ENCODE measurements at places on chromosomes 1 and 21.
A peak's percentile ranks its signal among the peaks of the same experiment; 100 is the strongest.

DNA sequence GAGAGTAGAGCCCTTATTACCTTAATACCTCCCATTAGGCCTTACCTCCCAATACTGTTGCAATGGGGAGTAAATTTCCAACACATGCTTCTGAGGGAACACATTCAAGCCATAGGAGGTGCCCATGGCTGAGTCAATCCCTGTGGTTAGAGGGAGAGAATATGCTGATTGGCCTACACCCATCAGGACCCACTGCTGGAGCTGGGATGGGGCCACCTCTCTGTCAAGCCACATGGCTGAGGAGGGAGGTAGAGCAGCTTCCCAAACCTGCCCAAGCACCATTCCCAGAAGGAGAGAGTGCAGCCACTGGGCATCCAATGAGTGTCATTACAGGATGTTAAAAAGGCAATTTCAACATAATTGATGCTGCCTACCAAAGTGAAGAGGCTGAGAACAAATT, 228.1 kb downstream of the C1orf94 start:
- DNase-seq: no peak

DNA sequence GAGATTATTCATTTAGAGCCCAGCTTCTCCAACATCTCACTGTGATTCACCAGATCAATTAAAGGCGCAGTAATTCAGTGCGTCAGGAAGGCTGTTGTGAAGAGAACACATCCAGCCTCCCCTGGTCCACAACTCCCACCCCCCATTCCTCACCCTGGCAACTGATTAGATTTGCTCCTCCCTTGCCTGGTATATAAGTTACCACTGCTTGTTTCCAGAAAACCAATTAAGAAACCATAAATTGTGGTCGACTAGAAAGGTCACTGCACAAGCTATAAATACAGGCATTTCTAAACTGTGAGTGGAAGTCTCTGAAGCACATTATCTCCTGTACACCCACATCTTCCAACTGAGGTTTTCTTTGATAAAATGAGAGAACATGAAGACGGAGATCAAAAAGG, 41.9 kb downstream of the FAM163A start:
- no peak for DNase-seq

- DNase-seq: peak; percentile 92
Measured at GRCh38 chr21:39313571-39314142, at the start of gene BRWD1. Gene BRWD1 (minus strand): TSS chr21:39313632. CDS start chr21:39313491, 141 bp downstream.

- DNase-seq: peak; percentile 76
Measured at GRCh38 chr1:43452789-43453441, 816 bp downstream of the HYI start.

GRCh38 chr1:161511018-161511755, 5.9 kb downstream of the FCGR2A start:
- no peak for DNase-seq

GRCh38 chr1:3350506-3351261, 103.8 kb upstream of the ARHGEF16 start:
- DNase-seq: no peak

GRCh38 chr1:1202831-1203560, 3.4 kb downstream of the TNFRSF18 start:
- DNase-seq: no peak

DNA sequence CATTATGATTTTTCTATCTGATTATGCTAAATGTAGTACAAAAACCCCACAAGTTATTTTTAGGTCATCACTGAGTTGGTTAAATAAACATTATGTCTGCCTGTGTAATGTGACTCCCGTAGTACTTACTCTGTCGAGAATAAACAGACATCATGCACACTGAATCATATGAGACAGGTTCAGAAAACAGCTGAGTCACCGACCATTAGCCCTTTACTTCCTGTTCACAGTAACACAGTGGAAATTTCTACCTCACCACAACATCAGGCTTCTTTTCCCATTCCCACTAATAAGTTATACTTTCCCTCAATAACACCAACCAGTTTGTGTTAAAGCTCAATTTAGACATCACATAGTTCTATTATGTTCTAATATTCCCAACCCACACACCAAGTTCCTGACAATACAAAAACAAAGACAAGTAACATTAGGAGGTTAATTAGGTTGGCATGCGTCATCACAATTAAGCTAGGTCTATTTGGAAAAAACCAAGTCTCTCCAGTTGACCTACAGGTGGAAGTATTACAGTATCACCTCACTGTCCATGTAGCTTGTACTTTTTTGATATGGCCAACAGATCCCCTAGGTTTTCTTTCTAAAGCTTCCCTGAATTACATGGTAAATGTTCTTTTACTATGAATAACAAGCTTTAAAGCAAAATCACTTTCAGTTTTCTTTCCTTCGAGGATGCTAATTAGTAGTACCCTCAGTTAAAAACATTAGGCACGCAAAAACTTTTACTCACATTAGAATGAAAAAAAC, 154.2 kb downstream of the EIF4G3 start:
- DNase-seq: peak; percentile 96

DNA sequence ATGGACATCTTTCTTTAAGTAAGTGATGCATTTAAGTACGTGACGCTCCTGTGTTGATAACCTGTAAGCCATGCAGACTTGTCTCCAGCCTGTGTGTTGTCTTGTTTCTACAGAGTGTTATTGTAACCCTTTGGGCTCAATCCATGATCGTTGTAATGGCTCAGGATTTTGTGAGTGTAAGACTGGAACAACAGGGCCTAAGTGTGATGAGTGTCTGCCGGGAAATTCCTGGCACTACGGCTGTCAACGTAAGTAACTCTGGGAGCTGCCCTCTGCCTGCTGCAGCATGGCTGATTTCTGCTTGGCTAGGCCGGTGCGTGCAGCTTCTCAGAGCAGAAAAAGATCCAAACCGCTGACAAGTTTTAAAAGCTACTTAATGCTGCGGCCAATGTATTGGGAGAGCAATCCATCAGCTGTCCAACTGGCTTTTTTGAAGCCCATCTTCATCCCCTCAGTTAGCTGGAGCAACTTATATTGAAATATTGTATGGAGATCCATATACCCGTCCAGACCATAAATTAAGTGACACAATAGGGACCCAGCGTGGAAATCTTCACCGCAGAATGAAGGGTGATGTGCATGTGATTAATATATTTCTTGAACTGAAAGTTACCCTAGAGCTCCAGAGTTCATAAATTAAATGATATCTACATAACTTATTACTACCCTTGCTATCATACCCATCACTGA, 295.9 kb downstream of the NTNG1 start:
- no peak for DNase-seq

- no peak for DNase-seq
Measured at GRCh38 chr1:175206687-175207086, 14.1 kb upstream of the KIAA0040 start.

DNA sequence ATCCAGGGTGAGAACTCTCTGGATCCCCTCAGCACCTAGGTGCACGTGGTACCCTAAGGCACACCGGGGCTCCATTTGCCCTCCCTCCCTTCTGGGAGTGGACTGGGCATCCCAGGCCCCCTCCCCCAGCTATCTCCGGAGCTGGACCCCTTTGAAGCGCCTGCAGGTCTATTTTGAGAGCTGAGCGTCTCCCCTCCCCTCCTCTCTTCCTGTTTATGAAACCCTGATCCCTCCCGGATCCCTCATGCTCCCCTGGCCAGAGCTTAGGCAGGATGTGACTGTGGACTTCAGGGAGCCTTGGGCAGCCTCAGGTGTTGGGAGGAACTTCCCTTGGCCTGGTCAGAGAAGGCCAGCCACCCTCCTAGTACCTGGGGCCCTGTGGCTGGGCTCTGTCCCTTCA, 10.2 kb downstream of the RPS6KA1 start:
- no peak for DNase-seq

- no peak for DNase-seq
Measured at GRCh38 chr1:228979325-228979699, 244.0 kb downstream of the RHOU start.

DNA sequence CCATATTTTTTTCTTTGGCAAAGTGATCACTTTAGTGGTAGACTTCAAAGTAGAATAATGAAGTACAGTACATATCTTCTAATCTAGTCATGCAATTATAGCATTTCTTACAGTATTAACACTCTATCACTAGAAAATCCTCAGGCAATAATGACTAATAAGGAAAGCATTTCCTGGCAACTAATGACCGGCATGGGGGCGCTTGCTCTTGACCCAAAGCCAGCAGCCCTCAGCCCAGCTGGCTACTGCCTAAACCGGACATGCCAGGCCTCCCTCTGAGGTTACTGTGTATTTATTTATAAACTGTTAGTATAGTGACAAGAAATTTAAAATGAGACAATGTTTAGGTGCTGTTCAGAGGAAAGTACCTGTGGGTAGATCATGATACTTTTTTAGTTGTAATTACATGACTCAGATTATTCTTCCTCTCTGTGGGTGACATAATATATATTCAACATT, 633.8 kb downstream of the PTPRC start:
- peak; percentile 93 for DNase-seq

- DNase-seq: peak; percentile 71
Measured at GRCh38 chr1:51417496-51418383, 87.4 kb upstream of the TTC39A start.

DNA sequence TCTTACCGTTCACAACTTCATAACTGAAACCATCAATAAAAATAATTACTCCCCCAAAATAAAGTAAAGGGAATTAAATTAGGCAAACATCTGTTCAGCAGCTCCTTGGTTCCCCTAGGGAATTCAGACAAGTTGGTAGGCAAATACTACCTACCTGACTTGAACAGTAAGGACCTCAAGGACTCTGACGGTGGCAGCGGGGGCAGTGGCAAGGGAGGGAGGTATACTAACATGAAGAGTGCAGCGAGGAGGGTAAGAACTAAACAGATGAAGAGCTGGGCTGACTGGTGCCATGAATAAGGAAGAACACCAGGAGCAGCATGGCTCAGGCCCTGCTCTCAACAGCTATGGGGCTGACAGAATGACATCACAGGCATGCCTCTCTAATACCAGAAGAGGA, 33.1 kb downstream of the MTOR start:
- DNase-seq: no peak

DNA sequence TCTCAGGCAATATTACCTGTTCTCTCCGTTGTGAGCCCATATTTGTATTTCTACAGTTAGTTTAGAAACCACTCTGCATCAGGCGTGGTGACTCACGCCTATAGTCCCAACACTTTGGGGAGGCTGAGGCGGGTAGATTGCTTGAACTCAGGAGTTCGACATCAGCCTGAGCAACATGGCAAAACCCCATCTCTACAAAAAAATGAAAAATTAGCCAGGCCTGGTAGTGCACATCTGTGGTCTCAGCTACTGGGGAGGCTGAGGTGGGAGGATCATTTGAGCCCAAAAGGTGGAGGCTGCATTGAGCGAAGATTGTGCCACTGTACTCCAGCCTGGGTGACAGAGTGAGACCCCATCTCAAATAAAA, 19.7 kb upstream of the ID3 start:
- DNase-seq: no peak

DNA sequence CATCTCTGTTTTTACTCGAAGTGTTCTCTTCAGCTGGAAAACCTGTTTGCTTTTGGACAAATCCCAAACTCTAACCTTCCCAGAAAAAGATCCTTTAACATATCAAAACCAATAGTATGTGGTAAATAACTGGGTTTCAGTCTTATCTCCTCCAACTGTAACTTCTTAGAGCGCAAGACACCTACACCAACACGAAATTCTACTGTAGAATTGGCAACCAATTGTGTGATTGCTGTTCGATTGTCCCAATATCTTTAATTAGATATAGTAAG, 5.8 kb upstream of the MPZL1 start:
- no peak for DNase-seq

GRCh38 chr1:65021795-65022194, 55.4 kb upstream of the JAK1 start:
- no peak for DNase-seq

DNA sequence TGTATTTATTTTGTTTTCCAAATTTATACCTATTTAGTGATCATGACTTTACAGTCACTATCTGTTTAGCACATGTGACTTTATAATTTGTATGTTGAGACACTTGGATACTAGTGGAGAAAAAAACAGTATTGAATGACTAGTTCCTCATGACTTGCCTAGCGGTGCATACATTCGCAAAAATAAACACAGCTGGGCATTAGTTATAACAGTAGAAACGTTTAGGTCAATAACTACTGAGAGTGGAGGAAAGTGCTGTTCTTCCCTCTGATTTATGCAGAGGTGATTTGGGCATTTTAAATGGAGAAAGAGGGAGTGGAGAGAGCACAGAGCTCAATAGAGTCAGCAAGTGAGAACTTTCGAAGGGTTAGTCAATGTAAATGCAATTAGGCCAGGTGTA, 1679.0 kb upstream of the B3GALT2 start:
- DNase-seq: no peak

- no peak for DNase-seq
Measured at GRCh38 chr1:227761621-227762230, 26.5 kb downstream of the SNAP47 start.

DNA sequence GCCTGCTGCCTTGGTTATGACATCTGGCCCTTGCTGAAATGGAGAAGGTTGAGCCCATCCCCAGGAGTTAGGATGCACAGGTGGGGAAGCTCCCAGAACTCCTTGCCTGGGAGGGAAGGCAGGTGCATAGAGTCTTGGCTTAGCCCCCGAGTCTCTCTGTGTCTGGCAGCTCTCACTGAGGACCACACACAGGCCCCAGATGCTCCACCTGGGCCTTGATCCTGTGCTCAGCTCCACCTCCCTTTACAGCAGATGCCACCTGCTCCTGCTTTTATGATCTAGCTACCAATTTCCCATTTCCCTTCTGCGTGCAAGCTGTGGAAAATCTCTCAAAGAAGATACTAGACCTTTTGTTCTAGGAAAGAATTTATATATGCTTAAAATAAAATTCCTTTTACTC, 28.8 kb upstream of the KCNJ6 start:
- no peak for DNase-seq

DNA sequence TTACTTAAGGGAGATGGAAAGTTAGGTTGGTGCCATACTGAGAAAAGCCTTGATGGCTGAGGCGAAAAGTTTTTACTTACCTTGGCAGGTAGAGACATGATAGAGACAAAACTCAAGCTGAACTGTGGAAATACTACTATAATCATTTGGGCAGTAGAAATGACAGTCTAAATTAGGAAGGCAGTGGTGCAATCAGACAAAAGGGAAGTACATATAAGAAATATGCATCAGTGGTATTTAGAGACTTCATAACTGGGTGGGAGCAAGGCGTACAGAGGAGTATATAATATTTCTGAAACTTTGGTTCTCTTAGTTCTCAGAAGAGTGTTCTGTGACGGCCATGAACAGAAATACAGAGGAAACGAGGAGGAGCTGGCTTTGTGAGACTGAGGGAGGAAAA, 2.4 kb upstream of the CEP350 start:
- no peak for DNase-seq

DNA sequence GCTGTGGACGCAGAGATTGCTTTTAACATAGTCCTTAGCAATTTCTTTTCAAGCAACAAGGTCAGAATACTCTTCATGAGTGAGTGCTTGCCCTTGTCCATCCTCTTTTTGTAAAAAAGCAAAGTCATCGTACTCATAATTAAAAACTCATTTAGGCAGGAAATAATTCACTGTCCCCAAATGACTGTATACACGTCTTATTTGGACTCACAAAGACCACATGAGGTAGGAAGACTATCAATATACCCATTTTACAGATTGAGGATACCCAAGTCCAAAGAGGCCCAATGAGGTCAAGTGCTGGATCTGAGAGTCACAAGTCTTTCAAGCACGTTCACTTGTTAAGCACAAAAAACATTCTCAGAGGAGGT, 13.2 kb downstream of the ITPKB start:
- no peak for DNase-seq

All from fibroblast of skin of scalp (primary cell).